ENCODE measurements at places on chromosomes 11 and 22.

DNA sequence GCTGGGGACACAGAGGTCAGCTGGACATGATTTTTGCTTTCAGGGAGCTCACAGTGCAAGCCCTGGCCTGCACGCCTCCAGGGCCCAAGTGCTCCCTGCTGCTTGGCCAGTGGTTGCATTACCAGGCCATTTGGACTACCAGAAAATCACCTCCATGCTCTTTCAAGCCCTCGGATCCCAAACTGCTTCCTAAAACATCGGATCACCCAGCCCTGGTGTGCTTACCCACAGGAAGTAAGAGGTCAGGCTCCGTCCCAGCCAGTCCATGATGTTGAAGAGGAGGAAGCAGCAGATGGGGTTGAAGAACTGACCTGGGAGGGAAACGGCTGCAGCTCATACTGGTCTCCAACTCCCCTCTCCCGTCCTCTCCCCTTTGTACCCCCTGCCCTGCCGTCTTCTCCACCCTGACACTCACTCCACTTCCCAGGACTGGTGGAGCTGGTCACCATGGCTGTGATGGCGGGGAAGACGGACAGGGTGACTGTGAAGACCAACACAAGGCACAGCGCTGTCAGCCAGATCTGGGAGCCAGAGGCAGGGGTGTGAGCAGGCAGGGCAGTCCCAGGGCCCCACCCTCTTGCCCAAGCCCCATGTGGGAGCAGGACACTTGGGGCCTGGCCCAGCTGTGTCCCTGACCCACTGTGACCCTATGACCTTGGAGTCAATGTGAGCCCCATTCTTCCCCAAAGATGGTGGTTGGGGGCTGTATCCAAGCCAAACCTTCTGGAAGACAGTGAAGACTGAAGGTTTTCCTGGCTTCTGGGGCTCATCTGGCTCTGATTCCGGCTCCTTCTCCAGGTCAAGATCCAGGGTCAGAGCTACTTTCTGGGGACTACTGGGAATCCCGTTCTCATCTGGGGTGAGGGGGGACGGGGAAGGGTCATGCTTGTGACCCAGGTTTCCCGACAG is 5.6 kb downstream of the SLC29A2 start:
- no peak for DNase-seq

- DNase-seq: peak; percentile 55
Observed at GRCh38 chr11:2419638-2420501, 19.3 kb downstream of the TSSC4 start.

GRCh38 chr22:50267591-50268390 is 2.4 kb downstream of the MAPK11 start:
- DNase-seq: peak; percentile 46

- no peak for DNase-seq
Observed at GRCh38 chr11:64686466-64687170, 36.4 kb downstream of the NRXN2 start.

- peak; percentile 38 for DNase-seq
Observed at GRCh38 chr11:47393163-47394049, 15.0 kb upstream of the SLC39A13 start.

DNA sequence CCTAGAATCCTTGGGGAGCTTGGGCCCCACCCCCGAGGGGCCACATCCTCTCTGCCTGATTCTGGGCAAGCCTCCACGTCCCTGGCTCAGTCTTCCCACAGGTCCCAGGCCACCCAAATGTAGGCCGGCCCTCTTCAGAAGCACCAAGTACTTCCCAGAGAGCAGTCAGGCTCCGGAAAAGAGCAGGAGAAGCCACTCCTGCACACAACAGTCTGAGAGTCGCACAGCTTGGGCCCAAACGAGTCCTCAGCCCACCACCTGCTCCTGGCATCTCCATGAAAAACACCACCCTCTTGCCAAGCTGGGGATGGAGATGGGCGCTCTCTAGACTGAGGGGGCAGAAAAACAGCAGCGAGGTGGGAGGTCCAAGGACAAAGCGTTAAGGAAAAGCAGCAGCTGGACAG is 15.4 kb downstream of the EHD1 start:
- DNase-seq: peak; percentile 48

GRCh38 chr11:58658623-58659022 is 36.2 kb downstream of the CNTF start:
- no peak for DNase-seq

DNA sequence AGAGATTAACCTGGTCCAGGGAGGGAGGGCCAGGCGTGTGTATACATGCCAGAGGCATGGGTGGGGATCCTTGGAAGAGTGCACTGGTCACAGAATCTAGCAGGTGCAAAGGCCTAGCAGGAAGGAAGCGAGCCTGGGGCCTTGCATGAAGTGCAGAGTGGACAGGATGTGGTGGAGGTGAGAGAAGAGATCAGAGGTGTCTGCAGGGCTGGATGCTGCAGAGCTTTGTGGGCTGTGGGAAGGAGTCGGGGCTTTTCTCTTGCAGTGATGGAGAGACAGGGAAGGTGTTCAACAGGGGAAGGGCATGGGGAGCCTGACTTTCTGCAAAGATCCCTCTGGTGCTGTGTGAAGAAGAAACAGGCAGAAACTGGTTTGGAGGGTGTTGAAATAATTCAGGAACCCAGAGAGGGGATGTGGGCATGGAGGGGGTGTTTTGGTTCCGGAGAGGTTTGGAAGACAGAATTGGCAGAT is 2.5 kb upstream of the TPST2 start:
- DNase-seq: no peak

DNA sequence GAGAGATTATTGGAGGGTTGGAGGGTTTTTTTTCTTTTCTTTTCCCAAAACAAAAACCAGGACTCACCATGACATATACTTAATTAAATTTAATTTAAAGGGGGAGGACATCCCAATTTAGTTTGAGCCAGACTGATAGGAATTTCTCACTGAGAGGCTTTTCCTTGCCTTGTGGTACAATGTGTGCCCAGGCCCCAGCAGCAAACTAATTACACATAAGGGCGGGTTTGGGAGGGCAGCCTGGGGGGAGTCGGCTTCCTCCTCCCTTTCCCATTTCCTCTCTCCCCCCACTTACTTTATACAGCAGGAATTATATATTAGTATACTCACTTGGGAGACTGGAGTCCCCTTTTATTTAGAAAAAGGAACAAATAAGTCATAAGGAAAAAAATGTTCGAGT is 2.9 kb downstream of the TEAD1 start:
- DNase-seq: peak; percentile 64

DNA sequence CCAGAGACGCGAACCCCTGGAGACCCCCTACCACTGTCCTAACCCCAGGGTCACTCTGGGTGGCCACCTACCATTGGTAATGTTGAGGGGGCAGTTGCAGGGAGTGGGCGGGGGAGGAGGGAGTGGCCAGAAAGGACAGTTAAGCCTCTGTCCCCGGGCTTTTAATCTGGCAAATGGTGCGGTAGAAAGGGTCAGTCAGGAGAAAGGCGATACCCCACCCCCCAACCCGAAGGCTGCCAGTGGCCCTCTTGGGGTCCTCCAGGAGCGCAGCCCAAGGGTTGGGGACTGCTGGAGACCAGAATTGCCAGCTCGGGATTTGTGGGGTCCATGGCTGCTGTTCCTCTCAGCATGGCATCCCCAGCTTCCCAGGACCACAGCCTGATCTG is 742 bp downstream of the P2RY2 start:
- no peak for DNase-seq

DNA sequence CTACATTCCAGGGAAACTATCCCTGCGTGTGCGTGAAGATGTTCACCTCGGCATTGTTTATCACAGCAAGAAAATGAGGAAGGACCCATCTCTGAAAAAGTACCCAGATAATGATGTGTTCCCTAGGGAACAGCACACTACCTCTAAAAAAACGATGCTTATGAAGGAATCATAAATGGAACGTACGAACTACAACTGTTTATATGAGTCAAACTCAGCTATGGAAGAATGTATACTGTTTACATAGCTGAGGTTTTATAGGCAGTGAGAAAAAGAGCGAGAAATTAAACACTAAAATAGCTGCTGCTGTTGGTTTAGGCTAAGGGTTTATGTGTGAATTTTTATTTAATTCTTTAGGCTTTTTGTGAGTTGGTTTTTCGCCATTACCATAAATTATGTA is 48.9 kb downstream of the APOL1 start:
- peak; percentile 54 for DNase-seq

GRCh38 chr11:64299847-64300648 is at the start of gene CATSPERZ:
CATSPERZ (plus strand) TSS chr11:64300358; CDS start chr11:64300411, 53 bp downstream.
- no peak for DNase-seq

DNA sequence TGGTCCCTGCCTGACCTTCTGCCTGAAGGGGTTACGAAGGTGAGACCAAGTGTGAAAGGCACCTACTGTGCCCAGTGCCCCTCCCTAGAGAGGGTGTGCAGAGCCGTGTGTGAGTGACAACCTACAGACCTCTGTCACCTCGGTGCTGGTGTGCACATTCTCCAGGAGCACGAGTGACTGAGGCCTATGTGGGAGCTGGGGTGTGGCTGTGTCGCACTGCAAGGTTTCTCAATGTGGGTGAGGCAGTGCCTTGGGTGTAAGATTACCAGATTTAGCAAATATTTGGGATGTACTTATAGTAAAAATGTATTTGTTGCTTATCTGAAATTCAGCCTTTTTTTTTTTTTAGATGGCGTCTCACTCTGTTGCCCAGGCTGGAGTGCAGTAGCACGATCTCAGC is 5.6 kb downstream of the STARD10 start:
- no peak for DNase-seq

- DNase-seq: no peak
Observed at GRCh38 chr22:37714634-37715033, 17.8 kb downstream of the TRIOBP start.

DNA sequence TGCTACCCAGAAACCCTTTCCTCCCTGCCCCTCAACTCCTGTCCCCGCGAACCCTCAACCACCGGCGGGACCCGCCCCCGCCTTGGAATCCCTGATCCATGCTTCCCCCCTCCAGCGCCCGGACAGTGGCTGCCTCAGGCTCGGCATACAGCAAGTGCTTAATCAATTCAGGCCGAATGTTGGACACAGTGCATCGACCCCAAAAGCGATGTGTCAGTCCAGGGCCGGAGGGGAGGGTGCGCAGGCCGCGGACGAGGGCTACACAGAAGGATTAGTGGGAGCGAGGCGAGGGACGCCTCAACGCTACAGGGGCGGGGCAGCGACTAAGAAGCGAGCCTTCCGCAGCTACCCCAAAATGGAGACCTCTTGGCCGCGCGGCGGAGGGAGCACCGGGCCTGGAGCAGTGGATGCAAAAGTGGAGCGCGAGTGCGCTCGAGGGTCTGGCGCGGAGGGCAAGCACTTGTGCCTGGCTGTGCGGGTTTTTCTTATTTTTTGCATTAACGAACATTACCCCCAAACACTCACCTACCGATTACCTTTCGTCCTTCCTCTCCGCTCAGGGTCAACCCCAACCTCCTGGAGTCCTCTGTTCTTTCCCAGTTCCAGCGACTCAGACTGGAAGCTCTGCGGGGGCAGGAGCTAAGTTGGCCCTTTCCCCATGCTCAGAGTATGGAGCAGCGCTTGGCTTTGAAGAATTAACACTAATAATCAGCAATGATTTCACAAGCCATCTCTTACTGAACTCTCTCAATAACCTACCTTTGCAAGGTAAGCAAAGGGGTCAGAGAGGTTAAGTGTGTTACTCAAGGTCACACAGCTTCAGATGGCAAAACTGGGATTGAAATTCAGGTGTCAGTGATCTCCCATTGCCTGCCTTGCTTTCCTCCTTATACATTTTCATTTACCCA is 30.0 kb upstream of the WNT11 start:
- peak; percentile 61 for DNase-seq

DNA sequence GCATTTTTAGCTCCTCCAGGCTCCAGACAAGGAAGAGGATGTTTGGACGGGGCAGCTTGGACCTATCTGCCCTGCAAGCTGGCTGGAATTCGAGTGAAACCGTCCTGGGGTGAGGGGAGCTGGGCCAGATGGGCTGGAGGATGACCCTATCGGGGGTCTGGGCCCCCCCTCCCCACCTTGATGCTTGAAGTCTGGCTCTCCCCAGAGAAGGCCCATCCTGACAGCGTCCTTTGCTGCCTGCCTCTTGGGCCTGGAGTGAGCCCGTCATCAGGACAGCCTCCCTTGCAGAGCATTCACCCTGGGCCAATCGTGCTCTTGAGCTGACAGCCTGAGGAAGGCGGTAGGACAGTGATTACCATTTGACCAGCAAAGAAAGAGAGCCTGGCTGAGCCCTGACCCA is 5.3 kb upstream of the PDGFB start:
- no peak for DNase-seq

DNA sequence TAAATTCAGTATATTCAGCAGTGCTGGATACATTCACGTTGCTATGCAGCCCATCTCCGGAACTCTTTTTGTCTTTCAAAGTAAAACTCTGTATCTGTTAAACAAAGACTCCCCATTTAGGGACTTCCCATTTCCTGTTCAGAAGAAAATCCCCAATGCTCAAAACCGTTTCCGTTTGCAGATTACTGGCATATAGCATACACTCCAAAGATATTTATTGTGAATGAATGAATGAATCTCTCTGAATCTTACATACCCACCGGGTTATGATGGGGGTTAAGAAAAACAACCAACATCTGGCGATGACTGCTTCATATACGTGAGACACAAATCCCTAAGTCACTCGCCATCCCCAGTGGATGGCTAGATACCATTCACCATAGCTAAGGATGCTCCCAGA is 1.6 kb downstream of the THY1 start:
- DNase-seq: peak; percentile 50

DNA sequence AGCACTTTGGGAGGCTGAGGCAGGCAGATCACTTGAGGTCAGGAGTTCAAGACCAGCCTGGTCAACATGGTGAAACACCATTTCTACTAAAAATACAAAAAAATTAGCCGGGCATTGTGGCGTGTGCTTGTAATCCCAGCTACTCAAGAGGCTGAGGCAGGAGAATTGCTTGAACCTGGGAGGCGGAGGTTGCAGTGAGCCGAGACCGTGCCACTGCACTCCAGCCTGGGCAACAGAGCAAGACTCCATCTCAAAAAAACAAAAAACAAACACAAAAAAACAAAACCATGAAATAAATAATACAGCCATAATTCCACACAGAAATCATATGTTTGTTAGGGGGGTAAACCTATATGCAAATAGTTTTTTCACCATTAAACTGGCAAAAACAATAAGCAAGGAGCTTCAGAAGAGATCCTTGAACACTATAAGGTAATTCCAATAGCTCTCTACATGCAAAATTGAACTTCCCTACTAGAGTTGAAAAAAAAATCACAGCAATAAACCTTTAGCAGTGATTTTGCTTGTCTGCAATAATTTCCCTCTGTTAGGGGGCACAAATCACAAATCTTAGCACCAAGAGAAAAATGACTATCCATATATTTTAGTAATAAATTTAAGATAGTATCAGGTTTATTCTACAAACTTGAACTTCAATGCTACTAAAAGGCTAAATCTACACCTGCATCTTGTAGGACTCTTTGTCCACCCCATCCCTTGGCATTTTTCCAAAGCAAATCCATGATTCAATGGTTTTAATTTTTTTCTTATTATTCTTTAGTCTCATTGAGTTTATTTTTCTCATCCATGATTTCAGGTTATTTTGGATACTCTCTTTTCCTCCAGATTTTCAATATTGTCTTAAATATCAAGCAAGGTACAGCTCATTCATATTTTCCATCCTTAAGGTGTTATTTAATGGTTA is 3.9 kb downstream of the CSTF3 start:
- DNase-seq: no peak

DNA sequence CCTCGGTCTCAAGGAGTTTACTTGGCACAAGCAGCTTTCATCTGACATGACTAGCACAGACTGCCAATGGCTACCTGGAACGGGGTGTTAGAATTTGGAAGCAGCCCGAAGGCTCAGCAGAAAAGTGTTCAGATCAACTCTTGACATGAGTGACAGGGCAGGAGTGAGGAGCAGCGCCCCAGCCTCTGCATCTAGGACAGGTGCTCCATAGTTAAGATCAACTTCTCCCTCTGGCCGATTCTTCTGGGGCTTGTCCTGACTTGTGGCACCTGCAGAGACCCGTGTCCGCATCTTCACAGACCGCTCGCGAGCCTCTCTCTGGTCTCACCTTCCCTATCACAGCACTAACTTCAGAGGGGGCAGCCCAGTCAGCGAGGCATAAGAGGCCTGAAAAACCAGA is 42.5 kb upstream of the CHKA start:
- no peak for DNase-seq

Measured in fibroblast of skin of back (primary cell).